ENCODE measurements at places on chromosomes 2 and 18.

- DNase-seq = no peak
Measured at GRCh38 chr2:160087854-160088745, 25.7 kb upstream of the PLA2R1 start.

GRCh38 chr2:226057365-226057764, 657.9 kb downstream of the NYAP2 start:
- DNase-seq = no peak

DNA sequence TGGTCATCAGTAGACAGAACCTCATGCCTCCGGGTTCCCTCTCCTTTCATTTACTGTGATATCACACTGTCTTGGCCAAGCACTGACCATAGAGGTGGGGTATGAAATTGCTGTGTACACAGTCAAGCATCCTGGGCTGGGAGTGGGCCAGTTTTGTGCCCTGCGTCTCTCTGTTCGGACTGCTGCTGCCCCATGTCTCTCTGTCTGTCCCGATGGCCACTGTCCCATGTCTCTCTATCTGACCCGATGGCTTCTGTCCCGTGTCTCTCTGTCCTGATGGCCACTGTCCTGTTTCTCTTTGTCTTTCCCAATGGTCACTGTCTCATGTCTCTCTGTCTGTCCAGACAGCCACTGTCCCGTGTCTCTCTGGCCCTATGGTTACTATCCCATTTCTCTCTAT, 164.9 kb downstream of the ARL4C start:
- no peak for DNase-seq

- DNase-seq = no peak
Measured at GRCh38 chr2:78941751-78942150, 83.8 kb upstream of the REG3G start.

DNA sequence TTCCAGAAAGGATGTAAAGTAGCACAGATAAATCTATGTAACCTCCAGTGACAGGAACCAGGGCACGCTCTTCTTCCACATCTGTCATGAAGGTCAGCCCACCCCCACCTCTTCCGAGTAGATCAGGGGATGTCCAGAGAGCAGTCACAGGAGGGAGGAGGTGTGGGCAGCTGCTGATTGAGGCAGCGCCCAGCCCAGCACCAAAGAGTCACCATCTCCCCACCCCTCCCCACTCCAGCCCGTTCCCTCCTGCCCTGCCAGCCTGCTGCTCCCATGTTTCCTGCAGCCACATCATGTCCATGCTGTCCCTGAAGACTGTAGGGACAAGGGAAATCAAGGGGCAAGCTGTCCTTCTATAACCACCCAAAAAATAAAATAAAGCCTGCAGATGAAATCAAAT, 269.8 kb downstream of the BCL11A start:
- no peak for DNase-seq

DNA sequence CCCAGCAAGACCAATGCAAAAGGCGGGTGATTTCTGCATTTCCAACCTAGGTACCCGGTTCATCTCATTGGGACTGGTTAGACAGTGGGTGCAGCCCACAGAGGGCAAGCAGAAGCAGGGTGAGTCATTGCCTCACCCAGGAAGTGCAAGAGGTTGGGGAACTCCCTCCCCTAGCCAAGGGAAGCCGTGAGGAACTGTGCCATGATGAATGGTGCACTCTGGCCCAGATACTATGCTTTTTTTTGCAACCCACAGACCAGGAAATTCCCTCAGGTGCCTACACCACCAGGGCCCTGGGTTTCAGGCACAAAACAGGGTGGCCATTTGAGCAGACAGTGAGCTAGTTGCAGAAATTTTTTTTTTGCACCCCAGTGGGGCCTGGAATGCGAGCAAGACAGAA, 662.6 kb upstream of the ACVR2A start:
- no peak for DNase-seq

DNA sequence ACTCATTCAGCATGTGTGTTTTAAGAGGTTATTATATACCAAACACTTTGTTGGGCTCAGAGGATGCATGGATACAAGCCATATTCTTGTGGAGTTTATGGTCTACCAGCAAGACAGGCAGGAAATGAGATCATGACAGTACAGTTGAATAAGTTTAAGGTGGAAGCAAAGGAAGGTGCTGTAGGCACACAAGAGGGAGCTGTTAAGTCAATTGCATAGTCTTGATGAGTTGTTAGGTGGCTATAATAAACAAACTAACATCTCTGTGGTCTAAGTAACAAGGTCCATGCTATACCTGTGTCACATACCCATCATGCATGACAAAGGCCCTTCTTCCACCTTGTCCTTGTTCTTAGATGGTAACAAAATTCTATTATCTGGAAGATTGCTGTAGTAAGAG, 538.3 kb downstream of the CNTNAP5 start:
- no peak for DNase-seq

- no peak for DNase-seq
Measured at GRCh38 chr18:74367905-74368304, 52.3 kb downstream of the C18orf63 start.

DNA sequence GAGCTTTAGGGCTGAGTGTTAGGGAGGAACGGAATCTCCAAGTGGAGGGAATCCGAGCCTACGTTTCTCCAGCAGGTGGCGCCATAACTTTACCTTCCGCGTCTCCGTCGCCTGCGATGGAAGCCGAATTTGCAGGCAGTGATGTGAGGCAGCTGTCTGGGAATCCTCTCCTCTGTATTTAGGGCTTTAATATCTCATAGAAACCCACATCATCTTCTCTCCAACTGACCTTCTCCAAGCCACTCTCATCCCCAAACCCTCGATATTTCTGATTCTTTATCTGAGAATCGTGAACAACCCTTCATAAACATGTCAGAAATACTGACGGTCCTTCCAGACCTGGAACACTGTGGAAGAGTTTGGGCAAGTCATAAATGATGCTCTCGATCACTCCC, 27.5 kb downstream of the SIX2 start:
- no peak for DNase-seq

GRCh38 chr18:67381608-67382150, 134.8 kb downstream of the DSEL start:
- DNase-seq = no peak

- no peak for DNase-seq
Measured at GRCh38 chr2:216754336-216754735, 59.0 kb upstream of the IGFBP5 start.

GRCh38 chr18:13973061-13973575, 57.8 kb upstream of the MC2R start:
- DNase-seq = no peak

- no peak for DNase-seq
Measured at GRCh38 chr2:202765436-202765835, 106.1 kb downstream of the ICA1L start.

DNA sequence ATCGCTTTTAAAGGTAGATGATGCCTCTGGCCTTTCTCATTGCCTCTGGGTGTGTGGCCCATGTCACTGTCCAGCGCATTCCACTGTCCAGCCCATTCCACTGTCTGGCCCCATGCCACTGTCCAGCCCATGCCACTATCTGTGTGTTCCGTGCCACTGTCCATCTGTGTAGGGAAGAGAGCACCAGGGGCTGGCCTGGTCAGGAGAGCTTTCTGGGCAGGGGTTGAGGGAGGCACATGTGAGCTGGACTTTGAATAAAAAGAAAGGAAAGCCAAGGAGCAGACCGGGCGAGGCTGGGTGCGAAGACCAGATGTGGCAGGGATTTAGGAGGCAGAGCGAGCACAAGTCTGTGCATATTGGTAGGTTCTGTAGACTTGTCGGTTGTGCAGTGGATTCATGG, 236.2 kb downstream of the NEDD4L start:
- no peak for DNase-seq

DNA sequence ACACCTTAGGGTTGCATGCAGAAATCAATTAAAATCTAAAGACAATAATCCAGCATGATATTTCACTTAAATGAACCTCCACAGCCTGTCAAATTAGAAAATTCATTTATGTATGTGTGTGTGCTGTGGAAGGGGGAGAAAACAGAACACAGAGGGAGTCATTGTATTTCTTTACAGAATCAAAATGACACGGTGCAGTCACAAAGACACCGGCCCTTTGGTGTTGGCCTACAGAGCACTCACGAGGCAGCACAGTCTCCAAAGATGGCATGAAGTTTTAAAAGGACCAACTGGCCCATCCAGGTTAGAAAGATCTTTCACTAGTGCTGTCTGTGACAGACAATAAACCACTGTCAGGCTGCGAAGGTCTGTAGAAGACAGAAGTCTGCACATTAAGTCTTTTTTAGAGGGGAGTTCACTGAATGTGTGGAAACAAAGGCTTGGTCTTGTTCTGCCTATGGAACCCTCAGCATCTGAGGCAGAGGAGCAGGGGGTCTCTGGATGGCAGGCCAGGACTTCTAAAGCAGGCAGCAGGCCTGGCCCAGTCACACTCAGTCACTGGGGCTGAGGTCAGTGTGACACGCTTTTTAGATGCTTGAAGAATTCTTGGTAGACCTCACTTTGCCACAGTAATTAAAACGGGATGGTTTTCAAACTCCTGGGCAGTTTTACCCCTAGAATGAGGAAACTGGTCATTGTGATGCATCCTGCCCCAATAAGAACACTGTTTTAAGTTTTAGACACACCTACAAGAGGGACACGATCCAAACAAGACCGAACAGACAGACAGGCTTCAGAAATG, 184.9 kb downstream of the AFF3 start:
- no peak for DNase-seq

DNA sequence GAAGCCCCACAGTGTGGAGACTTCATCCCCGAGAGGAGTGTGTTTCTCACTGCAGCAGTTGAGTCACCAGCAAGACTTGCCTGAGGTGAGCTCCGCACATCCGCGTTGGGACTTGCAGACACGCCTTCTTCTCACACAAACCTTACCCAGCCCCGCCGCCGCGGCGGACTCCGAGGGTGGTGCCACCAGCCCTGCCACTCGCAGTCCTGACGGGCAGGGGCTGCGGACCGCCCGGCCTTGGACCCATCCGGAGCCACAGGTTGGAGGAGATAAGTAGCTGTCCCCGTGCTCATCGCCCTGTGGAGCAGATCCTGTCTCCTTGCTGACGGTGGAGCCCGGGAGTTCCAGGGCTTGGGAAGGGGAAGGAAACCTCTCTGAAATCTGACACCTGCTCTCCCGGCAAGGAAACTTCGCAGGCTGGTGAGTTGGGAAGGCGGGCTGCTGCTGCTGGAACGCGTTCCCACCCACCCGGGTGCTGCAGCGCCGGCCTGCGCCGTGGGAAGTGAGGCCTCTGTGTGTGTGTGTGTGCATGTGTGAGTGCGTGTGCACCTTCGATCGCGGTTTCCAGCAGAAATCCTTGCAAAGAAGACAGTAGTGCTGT, at the start of gene RAB27B:
Gene RAB27B (plus strand): TSS at position 197 of the 601 bp plus-strand sequence. CDS start 49,109 bp downstream, outside the sequence.
- DNase-seq = peak; percentile 95

DNA sequence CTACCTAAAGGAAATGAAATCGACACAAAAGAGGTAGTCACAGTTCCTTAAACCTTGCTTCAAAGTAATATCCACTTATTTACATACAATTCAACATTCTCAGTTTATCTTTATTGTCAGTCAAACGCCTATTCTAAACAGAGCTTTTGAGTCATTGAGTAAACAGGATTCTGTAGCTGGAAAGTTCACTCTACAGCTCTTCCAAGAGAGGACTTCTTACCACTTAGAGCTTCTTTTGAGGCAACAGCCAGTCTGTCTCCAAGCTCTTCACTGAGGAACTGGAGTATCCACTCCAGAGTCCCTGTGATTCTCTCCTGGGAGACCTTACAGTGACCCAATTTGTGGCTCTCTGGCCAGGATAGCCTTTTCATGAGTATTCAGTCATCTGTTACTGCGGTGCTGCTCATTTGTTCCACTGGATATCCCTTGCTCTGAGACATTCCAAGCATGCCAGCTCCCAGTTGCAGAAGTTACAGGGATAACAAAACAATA, 210.9 kb upstream of the OSR1 start:
- no peak for DNase-seq

DNA sequence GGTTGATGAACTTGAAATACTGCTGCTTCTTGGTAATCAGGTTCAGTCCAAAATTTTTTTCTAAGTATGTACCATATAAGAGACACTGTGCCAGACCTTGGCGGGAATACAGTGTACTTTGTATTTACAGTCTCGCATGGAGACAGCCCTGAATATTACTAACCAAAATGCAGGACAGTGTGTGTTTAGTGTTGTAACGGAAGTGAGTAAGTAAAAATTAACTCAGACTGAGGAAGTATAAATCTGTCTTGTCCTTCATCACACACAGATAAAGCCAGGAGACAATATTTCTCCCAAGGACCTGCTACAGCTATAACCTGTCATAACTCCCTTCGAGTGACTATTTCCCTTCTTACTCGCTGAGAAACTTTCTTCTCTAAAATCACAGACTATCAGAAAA, 76.9 kb downstream of the ACTR3 start:
- DNase-seq = no peak

GRCh38 chr18:8908792-8909510, 193.5 kb upstream of the NDUFV2 start:
- DNase-seq = no peak

DNA sequence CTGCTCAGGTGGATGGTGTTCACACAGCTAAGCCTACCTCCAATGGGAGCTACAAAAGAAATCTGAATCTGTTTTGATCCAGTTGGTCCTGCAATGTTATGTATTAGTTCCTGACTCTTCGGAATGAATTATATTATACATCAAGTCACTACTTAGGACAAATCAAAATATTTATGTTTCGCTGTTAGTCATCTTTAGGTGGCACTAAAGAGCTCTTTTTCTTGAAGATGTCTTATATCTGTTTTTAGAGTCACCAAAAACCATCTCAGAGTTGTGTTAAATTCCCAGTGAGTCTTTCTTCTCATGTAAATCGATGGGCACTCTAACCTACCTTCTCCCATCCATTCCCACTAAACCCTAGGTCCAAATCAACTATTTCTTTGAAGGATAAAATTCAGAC, 2.2 kb downstream of the DNER start:
- no peak for DNase-seq

GRCh38 chr2:113225263-113226259, 51.8 kb downstream of the PSD4 start:
- DNase-seq = no peak

DNA sequence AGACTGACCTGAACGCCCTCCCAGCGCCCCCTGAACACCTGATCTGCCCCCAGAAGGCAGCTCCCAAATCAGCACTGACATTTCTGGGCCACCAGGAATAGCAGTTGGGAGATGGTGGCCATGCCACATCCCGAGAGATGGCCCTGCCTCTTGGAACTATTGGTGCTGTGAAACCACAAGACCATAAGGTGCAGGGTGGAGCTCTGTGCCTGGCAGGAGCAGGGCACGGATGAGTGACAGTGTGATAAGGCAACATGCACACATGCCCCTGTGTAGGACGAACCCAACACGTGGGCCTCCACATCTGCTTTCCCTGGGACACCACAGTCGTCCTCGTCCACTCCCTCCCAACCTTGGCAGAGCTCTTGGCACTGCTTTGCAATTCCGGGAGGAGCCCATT, 26.9 kb downstream of the ANO7 start:
- no peak for DNase-seq

GRCh38 chr2:12928197-12928774, 211.6 kb downstream of the TRIB2 start:
- no peak for DNase-seq

- no peak for DNase-seq
Measured at GRCh38 chr2:144382849-144383248, 137.1 kb downstream of the ZEB2 start.

- DNase-seq = no peak
Measured at GRCh38 chr2:127655209-127656073, 9.5 kb downstream of the GPR17 start.

All from chondrocyte (in vitro differentiated cells).